ENCODE measurements at places on chromosomes 5 and 9.

GRCh38 chr5:128466554-128466953, 71.5 kb downstream of the FBN2 start:
- DNase-seq, result no peak

DNA sequence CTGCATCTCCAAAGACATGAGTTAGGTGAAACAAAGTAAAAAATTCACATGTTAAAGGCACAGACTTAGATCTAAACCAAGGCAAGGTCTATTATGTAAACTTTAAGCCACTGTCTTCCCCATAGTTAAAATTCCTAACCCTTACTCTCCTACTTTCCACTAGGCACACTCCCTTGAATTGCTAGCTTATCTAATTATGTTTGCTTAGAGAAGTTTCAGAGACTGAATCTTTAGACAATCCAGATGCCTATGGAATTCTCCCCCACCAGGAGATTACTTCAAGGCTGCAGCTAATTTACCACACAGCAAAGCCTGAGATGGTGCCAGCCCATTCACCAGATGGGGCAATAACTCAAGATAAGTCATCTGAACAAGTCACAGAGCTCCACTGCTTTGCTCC, 803.1 kb upstream of the COX7C start:
- DNase-seq, result no peak

- no peak for DNase-seq
Measured at GRCh38 chr5:158874792-158875191, 224.9 kb downstream of the EBF1 start.

DNA sequence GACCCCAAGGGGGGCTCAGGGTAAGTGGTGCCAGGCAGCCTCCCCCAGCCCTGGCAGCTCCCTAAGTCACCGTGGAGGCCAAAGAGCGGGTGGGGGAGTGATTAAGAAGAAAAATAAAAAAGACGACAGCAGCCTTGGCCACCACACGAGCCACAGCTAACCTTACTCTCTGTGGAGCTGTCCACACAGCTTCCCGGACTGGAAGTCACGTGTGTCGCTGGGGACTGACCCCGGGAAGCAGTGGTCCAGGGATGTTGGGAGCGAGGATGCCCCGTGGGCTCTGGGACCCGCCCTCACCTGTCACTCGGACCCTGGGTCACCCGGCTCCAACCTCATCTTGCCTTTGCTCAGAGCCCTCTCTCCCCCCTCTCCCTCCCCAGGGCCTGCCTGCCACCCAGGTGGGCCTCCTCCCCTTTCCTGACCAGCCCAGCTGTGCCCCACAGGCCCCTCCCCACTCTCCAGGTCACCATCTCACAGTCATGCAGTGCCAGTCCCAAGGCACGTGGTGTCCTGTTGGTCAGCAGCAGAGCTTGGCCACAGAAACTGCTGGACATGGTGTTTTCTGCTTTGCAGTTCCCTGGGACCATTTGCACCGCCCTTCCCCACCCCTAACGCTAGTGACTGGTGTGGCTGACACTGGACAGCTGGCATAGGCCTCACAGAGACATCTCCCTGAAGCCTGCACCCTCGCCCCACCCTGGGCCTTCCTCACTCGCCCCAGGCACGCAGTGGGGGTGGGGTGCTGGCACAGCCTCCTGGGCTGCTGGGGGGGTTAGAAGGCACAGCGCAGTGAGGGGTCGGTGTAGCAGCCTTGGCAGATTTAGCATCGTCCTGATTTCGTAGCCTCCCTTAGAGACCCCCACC, 9.8 kb upstream of the EXOC3 start:
- DNase-seq, result no peak

GRCh38 chr5:10987925-10988504, 227.0 kb upstream of the DAP start:
- peak; percentile 9 for DNase-seq

- DNase-seq, result no peak
Measured at GRCh38 chr5:146703499-146703898, 175.1 kb downstream of the PPP2R2B start.

- DNase-seq, result no peak
Measured at GRCh38 chr9:124016175-124017050, 4.8 kb downstream of the LHX2 start.

GRCh38 chr5:55232271-55232984, 980 bp downstream of the CCNO start:
- no peak for DNase-seq

DNA sequence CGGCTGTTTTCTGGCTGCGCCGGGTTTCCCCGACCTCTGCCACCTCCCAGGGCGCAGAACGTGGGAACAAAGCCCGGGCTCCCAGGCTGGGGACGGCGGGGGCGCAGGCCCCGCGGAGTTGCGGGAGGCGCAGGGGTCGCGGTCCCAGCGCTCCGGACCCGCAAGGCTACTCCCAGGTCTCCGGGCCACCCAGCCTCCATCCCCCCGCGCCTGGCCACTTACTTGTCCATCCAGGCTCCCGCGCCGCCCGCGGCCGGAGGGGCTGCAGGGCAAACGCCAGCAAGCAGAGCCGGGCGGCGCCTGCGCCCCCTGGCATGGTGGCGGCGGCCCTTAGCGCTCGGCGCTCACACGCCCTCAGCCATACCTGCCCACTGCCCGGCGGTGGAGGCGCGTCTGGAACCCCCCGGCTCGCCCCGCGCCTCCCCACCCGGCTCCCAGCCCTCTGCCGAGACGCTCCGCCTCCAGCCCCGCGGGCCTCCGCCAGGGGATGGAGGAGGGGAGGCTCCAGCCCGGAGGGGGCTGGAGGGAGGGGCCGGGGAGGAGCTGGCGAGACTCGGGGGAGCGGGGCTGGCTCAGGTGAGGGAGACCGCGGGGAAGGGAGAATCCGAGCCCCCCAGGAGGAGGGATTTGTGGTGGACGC, at the start of gene ADAM19:
TSS of gene ADAM19 (minus strand) at position 395 of the 640 bp plus-strand sequence. CDS start at position 316, 79 bp downstream.
- no peak for DNase-seq

GRCh38 chr5:166710271-166710670, 1581.2 kb upstream of the WWC1 start:
- no peak for DNase-seq

- DNase-seq, result no peak
Measured at GRCh38 chr5:157362012-157362411, 96.1 kb downstream of the CYFIP2 start.

- DNase-seq, result no peak
Measured at GRCh38 chr9:134847752-134848432, 32.7 kb upstream of the FCN2 start.

GRCh38 chr5:98911280-98912040, 17.3 kb downstream of the CHD1 start:
- no peak for DNase-seq

GRCh38 chr5:101482931-101483330, 579.8 kb upstream of the ST8SIA4 start:
- DNase-seq, result no peak

- DNase-seq, result no peak
Measured at GRCh38 chr5:36656556-36656955, 50.1 kb downstream of the SLC1A3 start.

DNA sequence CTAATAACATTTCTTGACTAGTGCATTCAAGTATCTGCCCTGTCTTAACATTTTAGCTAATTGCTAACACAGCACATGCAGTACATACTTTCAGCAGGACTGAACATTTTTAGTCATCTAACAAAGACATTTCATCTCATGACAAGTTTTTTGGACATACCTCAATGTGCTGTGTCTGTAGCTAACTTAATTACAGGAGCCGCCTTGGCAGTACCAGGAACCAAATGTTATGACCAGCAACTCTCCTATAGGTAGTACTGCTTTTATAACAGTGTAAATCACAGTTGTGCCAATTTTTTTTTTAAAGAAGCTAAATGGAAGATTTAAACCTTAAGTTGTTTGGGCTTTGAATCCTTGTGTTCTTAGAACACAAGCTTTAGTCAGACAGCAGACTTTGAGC, 99.4 kb upstream of the SAP30L start:
- no peak for DNase-seq

- DNase-seq, result no peak
Measured at GRCh38 chr9:112078432-112078831, 96.7 kb downstream of the SUSD1 start.

DNA sequence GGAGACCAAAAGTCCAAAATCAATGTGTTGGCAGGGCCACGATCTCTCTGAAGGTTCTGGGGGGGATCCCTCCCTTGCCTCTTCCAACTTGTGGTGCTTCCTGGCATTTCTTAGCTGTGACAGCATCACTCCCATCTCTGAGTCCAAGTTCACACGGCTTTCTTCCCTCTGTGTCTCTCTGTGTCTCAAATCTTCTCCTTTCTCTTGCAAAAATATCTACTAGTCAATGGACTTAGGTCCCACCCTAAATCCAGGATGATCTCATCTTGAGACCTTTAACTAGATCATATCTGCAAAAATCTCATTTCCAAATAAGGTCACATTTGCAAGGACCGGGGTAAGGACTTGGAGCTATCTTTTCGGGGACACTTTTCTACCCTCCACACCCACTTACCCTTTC, 186.1 kb downstream of the HSD17B3 start:
- no peak for DNase-seq

DNA sequence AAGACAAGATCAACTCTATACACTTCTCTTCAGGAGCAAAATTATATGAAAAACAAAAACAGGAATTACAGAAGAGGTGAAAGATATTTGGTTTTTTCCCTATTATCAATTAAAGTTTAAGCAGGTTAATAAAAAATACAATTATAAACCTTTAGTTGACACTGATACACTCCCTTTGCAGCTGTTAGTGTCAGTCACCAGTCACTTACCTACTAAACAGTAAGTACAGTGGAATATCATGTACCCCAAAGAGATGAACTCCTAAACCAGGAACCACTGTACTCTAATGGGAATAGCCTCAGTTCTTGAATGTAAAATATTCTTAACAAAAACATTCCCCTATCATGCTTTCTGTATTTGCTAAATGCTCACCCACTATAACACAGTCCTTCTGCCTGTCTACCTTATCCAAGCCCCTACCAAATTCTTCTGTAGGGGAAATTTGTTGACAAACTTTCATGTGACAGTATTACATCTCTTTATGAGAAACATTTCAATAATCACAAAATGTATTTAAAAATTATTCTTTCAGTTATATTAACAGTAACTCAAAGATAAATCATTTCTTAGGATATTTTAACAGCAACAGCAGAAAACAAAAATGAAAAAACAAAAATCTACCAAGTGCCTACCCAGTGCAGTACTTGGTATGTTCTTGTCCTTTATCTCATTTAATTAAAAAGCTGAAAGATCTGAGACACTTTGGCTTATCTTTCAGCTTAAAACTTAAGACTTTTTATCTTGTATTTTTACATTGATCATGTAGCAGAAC, 212.8 kb downstream of the MLLT3 start:
- no peak for DNase-seq

GRCh38 chr5:147098233-147098790, 136.5 kb upstream of the STK32A start:
- DNase-seq, result no peak

DNA sequence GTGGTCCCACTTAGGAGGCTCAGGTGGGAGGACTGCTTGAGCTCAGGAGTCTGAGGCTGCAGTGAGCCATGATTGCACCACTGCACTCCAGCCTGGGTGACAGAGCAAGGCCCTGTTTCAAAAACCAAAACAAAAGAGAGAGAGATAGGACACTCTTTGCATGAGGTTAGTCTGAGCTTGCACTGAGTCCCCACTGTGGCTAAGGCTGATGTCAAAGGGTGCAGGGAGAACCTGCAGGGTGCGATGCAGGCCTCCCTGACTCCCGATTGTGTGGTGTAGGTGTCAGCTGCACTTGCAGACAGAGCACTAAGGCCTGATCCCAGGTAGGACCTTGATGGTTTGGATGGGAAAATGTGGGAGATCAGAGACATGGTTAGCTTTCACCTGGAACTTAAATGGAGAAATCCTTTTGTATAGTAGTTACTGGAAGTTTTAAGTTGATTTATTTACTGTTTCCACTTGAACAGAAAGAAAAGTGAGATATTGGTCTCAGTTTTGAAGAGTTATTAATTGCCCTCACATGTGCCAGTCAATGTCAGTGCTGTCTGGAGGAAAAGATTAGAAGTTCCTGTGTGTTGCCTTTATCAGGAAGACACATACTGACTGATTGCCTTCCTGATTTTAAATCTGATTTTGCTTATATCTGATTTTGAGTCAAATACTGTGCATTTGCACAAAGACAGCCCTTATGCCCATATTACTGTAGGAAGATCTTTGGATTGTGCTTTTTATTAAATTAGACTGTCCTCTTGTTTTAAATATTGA, 260.0 kb downstream of the MAST4 start:
- peak; percentile 47 for DNase-seq

DNA sequence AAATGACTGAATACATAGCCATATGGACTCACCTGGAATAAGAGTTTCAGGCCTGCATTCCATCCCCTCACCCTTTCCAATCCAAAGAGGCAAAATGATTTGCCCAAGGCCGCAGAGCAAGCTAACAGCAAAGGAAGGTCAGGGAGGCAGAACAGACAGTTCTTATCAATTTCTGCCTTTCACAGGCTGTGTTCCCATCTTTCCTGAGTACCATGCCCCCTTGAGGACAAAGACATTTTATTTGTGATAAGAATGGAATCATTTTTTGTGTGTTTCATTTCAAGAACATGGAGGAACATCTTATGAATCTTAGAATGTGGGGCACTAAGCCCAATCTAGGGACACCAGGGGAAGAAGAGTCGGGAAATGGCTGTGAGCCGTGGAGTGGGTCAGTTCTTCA, 13.9 kb downstream of the LHFPL2 start:
- peak; percentile 10 for DNase-seq

DNA sequence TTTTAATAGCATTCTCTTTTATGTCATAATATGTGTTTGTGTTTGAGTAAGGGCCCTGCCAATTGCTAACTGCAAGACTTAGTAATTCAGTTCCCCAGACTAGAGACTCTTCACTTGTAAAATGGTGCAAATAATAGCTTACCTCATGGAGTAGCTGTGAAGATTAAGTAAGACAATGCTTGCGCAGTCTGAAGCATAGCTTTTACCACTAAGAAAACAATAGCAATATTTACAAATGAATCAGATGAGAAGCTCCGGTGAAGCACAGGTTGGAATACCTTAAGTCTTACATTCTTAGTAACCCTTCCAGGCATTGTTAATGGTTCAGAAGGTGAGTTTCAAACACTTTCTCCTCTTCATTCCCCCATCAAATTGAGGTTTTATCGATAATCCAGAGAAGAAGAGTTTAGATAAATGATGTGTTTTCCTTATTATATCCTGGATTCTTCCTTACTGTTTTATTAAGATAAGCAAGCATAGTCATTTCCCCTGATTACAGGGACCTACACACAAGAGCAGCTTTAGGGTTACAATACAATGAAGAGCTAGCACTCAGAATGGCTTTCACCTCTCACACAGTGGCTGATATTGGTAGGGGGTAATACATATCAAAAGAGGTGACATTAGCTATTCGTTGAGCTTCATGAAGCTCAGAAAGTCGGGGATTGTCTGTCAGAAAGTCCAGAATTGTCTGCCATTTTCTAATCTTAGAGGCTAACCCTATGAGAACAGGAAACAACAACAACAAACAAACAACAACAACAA, 96.4 kb upstream of the EDIL3 start:
- no peak for DNase-seq

DNA sequence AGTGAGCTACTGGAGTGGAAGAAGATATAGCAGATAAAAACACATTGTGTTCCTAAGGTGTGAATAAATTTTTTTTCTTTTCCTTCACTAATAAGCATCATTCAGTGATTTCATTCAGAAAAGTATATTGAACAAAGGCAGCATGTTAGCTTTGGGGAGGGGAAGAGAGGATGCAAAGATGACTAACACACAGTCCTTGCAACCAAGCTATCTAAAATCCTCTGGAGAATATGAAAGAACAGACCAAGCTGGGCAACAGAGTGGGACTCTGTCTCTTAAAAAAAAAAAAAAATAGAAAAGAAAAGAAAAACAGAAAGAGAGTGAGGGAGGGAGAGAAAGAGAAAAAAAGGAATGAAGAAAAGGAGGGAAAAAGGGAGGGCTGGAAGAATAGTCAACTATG, 22.3 kb upstream of the OMD start:
- DNase-seq, result no peak

Data from bone marrow (tissue), 2 donors.